ENCODE measurements at places on chromosomes 16 and 17.

GRCh38 chr16:8816967-8817655, 19.5 kb downstream of the PMM2 start:
- no peak for DNase-seq

GRCh38 chr16:25799816-25800215, 108.1 kb downstream of the HS3ST4 start:
- no peak for DNase-seq

DNA sequence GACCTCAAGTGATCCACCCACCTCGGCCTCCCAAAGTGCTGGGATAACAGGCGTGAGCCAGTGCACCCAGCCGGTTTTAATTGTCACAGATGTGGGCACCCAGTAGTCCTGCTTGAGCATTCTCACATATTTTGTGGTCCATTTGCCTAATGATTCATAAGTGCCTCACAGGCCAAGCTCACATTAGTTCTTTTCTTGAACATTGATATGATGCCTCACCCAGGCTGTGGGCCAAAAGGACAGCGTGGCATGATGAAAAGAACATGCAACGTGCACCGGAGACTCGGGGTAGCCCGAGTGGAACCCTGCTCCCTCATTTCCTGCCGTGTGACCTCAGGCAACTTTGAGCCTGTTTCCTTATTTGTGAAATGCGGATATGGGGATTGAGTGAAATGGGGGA, 181.9 kb downstream of the SNX29 start:
- no peak for DNase-seq

DNA sequence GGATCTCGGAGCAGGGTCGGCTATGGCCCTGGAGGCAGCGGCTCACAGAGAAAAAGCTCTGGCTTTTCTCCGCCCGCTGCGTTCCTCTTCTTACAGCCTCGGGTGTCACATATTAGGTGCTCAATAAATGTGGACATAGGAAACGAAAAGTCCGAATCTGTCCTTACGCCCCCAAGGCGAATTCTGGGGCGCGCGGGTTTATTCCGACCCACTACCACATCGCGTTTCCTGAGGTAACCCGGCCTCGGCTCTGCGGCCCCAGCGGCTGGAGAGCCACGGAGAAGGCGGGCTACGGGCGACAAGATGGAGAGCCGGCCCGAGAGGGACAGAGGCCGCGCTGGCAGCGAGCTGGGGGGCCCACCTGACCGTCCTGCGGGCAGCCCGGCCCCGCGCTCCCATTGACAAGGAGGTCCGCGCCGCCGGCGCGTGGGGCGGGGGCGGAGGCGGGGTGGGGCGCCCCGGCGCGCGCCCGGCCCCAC, 573 bp upstream of the GNAO1 start:
- no peak for DNase-seq

DNA sequence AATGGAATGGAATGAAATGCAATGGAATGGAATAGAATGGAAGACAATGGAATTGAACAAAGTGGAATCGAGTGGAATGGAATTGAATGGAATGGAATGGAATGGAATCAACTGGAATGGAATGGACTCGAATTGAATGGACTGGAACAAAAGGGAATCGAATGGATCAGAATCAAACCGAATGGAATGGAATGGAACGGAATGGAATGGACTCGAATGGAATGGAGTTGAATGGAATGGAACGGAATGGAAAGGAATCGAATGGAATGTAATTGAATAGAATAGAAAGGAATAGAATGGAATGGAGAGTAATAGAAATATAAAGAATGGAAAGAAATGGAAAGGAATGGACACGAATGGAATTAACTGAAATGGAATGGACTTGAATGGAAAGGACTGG, 475.2 kb upstream of the WSB1 start:
- no peak for DNase-seq

GRCh38 chr17:60832151-60832585, 154.5 kb downstream of the BCAS3 start:
- no peak for DNase-seq

DNA sequence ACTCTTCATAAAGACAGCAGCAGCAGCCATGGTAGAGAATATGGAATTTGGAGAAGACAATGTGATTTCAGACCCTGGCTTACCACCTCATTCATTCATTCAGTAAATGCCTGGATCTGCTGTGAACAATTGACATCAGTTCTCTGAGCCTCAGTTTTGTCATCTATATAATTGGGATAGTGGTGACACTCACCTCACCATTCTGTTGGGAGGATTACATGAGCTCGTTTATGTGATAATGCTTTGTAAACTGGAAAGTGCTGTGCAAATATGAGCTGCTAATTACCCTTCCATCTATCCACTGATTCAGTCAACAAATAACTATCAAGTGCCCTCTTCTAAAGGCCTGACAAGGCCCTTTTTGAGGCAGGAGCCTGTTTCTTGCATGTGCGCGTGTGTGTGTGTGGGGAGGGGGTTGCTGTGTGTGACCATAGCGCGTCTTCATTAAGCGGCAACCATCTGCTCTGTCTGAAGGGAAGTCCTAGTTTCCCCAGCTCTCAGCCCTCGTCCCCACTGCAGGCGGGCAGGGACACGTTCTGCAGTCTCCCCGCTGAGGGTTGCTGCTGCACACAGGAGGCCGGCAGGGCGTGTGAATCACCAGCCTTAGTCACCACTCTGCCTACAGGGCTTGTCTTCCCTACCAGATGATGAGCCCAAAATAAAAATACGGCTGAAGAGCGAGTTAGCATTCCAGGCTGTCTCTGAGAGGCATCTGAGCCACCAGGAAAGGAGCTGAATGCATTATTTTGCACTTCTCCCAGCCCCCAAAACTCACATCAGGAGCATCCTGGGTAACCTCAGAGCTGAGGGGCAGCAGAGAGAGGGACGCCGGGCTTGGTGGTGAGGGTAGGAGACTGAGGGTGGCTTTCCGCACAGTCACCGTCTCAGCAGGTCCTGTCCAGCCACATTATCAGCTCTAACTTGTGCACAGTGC, 19.9 kb downstream of the ARL4D start:
- DNase-seq, result peak; percentile 83

GRCh38 chr16:23334457-23334853, 32.4 kb downstream of the SCNN1B start:
- no peak for DNase-seq

- no peak for DNase-seq
These were observed 232.6 kb upstream of the TBX2 start for GRCh38 chr17:61167075-61167474.

GRCh38 chr17:73462823-73463222, 151.0 kb upstream of the CDC42EP4 start:
- DNase-seq, result no peak

- DNase-seq, result no peak
These were observed 7.3 kb downstream of the DRC7 start for GRCh38 chr16:57701759-57702371.

- no peak for DNase-seq
These were observed 992 bp downstream of the NLRC3 start for GRCh38 chr16:3576211-3576610.

DNA sequence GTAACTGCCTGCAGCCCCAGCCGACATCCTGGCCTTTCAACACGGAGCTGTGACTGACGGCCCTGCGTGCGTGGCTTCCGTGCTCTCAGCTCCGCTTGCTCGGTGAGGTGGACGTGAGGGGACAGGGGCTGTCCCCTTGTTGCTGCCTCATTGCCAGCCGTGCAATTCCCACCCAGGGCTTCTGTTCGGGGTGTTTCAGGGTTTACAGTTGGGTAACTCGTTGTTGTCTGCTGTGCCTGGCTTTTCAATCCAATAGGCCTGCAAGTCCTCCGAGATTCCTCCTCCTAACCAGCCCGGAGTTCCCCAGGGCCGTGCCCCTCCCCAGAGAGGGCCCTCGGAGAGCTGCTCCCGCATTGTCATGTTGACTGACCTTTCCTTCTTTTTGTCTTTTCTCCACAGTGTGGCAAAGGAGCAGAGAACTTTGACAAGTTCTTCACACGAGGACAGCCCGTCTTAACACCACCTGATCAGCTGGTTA, 31.4 kb upstream of the CACNG5 start:
- DNase-seq, result no peak

DNA sequence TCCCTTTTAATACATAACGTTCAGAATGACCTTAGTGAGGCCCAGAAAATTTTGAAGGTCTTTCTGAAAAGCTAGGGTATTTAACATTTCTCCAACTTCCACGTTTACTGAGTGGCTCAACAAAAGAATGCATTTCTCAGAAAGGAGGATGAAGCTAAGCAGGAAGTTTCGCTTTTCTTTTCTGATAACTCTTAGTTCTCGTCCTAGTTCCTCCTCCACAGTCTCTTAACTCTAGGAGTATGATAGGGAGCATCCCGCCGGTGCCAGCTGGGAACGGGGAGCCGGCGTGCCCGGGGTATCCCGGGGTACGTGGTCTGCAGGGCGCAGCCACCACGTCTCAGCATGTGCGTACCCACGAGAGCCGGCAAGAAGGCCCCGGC, 363 bp downstream of the KARS1 start:
- DNase-seq, result no peak

DNA sequence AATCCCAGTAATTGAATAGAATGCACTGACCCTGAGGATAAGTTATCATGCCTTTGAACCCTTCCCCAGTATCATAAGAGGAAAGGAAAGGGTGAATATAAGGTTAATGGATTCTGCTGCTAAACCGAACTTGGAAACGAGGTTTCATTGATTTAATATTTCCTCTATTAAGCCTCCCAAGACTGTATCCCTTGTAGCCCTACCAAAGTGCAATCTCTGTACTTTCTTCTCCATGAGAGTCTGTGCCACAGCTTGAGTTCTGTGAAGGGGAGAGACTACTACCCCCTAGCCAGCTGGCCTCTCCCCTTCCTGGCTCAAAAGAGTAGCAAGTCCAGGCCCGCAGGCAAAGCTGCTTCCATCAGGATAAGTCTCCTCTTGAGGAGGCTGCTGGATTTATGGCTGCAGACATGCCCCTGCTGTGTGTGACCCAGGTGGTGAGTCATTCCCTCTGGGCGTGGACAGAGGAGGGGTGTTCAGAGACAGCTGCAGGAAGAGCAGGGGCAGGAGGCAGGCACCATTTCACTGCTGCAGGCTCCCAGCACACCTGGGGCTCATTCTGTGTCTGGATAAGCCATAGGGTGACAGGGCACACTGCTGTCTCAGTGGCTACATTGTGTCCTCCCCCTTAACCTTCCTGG, 58.4 kb downstream of the TOM1L2 start:
- peak; percentile 38 for DNase-seq

DNA sequence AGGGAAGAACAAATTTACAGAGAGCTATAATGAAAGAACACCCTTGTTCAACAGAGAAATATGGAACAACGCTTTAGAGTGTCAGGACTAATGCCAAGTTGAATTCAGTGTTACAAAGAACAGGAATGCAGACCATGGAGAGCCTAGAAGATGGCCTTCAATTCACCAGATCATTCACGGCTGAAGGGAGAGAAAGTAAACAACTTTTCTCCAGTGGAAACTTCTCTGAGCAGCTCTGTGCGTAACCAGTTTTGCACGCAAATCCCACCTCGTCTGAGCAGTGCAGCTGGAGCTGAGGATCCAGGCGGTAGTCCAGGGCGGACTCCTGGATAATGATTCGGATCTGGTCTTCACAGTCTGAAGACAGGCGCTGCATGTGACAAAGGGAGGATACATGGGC, 40.5 kb upstream of the CLEC18B start:
- no peak for DNase-seq

DNA sequence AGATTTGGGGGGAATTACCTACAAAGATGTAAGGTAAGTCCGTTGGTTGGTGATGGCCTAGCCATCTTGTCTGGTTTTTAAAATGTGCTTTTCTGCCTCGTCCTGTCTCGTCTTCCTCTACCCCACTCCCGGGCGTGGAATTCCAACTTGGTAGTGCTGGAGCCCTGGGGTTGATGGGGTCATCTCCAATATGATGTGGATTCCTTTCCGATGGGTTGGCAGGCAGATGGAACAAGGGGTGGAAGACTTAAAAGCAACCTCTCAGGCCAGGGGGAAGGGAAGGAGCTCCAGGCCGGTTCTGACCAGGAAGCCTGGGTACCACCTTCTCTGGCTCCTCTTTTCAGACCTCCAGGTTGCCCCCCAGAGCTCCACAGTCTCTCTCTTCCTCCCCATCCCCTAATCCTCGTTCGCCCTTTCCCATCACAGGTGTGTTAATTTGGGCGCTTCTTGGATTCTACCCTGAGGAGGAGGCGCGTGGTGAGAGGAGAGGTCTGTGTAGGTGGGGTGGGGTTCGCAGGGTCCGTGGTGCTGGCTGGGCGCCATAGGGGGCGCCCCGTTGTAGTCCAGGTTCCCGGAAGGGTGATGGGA, 5.1 kb upstream of the HOXB2 start:
- DNase-seq, result no peak

GRCh38 chr16:22948603-22949368, 134.8 kb downstream of the HS3ST2 start:
- peak; percentile 81 for DNase-seq

- no peak for DNase-seq
These were observed 7.2 kb upstream of the IRF8 start for GRCh38 chr16:85891776-85892166.

DNA sequence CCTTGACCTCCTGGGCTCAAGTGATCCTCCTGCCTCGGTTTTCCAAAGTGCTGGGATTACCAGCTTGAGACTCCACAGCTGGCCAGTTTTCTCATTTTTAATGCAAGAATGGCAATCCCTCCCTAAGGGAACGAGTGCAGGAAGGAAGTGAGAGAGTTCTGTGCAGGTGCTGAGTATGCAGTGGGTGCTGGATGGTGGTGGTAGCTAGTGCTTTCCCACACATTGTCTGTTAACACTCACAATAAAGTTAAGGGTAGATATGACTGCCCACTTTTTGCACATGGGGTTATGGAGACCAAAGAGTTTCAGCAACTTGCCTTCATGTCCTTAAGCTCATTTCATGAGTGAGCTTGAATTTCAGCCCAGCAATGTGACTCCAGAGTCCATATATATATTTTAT, 18.5 kb downstream of the RGS9 start:
- DNase-seq, result no peak

DNA sequence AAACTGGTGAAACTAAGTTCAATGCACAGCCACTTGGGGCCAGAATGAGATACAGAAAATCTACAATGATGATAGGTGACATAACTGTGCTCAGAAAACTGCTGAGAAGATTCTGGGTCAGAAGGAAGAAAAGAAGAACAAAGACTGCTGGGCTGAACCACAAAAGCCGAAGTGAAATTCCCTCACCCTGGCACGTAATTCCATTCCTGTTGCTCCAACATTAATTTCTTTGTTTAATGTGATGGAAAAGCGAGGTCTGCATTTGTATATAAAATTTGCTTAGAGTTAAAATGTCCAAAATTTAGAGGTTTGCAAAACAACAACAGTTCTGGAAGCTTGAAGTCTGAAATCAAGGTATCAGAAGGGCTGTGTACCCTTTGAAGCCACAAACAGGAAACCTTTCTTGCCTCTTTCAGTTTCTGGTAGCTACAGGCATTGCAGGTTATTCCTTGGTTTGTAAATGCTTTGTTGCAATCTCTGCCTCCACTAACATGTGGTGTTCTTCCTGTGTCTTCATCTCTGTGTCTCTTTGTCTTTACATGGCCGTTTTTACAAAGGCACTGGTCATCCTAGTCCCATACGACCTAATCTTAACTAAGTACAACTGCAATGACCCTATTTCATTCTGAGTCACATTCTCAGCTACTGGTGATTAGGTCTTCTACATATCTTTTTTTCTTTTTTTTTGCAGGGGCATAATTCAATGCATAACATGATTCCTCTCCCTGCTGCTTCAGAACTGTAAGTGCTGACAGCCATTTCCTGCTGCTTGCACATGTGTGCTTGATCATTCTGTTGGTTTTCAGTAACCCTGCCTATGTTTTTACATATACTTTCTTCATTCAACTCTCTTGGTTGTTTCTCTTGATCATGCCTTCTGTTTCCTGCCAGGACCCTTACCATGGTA, 603.0 kb upstream of the CDH8 start:
- DNase-seq, result no peak
